ENCODE measurements at places on chromosomes 13 and 19.
A peak's percentile ranks its signal among the peaks of the same experiment; 100 is the strongest.

DNA sequence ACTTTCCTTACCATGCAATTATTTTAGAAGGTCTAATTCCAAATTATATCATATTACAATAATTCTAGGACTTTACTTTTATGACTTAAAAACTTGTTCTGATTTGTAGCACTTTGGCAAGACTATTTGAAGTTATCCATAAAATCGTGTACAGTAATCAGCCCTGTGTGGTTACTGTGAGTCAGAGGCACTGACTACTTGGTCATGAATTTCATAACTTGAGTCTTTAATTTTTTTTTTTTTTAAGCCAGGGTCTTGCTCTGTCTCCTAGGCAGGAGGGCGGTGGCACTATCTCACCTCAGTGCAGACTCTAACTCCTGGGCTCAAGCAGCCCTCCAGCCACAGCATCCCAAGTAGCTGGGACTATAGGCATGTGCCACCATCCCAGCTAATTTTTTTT, 1319.2 kb upstream of the SLC10A2 start:
- no peak for DNase-seq

- no peak for DNase-seq
These were observed 2345.2 kb downstream of the PCDH9 start for GRCh38 chr13:64884976-64885375.

DNA sequence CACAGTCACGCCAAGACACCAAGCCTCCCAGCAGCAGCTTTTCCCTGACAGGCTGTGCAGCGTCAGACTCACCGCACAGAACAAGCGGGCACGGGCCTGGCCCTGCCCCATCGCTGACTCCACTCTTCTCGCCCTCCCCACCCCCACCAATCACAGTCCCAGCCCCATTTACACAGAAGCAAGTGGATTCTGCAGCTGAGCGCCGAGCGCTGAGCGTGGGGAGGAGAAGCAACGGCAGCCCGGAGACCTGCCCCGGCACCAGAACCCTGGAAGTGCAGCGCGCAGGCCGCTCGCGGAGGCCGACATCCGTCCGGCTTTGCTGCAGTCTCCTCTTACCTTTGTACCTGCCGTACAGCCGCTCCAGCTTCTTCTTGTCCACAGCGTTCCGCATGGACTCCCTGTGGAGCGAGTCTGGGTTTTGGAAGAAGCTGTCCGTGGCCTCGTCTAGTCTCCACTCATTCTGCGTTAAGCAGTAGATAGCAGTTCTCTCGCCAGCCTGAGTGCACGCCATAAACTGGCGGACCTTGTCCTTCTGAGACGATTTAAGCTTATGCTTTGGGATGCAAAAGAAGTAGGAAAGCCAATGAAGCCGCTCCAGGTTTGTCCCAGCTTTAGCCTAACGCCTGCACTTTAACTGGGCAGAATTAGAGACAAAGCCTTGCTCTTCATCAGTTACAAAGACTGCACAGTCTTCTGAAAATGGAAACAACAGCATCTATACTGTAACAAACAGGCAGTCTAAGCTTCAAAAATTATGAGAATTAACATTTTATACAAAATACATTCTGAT, 6.8 kb downstream of the DCUN1D2 start:
- DNase-seq, result no peak

DNA sequence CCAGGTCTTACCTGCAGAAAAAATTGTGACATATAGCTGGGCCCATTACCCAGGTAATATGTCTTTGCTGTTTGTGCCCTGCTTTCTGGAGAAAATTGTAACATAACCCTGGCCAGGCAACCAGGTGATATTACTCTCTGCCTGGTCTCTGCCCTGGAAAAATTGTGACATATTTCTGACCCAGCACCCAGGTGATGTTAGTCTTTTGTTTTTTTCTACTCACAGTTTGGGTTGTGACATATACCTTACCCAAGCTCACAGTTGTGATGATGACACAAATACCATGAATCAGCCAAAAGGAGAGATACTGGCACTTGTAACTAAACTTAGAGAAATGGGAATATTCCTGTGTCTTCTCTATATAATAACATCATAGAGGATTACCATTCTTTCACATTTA, 6.5 kb upstream of the ZNF726 start:
- DNase-seq, result no peak

DNA sequence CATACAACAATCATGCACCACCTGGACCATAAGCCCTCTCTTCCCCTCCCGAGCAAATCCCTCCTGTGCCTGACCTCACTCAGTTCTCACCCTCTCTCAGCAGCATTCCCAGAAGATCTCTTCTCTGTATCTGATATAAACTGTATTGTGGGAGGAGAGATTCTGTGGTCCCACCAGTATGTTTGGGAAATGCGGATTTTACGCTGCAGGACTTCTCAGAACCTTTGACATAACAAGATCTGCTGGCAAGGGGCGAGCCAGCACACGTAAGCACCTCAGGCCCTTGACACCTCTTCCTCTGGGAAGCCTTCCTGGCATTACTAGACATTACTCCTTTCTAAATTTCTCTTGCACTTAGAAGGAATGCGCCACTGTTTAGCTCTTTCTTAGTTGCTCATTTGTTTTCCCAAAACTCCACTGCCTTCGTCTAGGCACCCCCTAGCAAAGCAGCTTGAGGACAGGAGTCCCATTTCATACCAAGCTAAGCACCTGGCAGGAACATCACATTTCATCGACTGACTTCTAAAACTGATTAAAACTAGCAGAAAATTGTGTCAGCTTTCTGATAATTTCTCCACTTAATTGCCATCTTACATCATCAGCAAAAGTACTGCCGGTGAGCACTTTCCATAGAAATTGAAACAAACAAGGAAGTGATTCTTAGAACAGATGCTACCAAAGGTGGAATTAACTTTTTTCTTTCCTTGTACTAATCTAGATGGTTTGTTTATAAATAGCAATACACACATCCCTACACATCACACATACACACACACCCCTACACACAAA, 63.2 kb downstream of the CCDC70 start:
- no peak for DNase-seq

DNA sequence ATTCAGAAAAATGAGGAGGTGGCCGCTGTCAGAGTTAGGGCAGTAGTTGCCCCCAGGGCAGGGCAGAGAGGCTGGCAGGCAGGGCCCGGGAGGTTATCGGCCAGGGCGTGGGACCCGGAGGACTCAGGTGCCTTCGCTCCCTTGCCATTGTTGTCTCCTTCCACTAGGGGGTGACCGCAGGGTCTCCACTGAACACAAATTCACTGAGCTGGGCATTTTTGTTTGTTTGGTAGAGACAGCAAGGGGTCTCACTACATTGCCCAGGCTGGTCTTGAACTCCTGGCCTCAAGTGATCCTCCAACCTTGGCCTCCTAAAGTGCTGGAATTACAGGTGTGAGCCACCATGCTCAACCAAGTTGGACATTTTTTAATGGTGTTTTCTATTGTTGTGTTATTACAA, 25.1 kb downstream of the CARS2 start:
- DNase-seq, result no peak

- DNase-seq, result no peak
These were observed 5.4 kb downstream of the NCLN start for GRCh38 chr19:3190921-3191805.

GRCh38 chr13:20125783-20126165, 35.1 kb downstream of the GJA3 start:
- peak; percentile 16 for DNase-seq

DNA sequence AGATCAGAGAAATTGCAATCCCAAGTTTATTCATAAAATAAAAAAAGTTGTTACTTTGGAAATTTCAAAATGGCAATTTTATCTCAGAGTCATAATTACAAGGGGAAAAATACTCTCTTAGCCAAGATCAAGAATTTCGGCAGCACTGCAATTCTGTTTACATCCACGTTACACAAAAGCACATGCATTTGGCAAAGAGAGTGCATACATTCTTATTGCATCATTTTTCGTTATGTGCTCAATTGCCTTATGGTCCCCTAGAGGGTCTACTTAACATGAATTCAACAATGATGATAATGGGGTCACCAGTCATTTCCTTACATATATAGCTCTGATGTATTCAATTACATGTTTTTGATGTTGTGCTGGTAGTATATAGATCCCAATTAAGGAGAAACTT, 498.0 kb downstream of the DIAPH3 start:
- no peak for DNase-seq

- no peak for DNase-seq
These were observed 12.3 kb downstream of the TPT1 start for GRCh38 chr13:45328661-45329111.

DNA sequence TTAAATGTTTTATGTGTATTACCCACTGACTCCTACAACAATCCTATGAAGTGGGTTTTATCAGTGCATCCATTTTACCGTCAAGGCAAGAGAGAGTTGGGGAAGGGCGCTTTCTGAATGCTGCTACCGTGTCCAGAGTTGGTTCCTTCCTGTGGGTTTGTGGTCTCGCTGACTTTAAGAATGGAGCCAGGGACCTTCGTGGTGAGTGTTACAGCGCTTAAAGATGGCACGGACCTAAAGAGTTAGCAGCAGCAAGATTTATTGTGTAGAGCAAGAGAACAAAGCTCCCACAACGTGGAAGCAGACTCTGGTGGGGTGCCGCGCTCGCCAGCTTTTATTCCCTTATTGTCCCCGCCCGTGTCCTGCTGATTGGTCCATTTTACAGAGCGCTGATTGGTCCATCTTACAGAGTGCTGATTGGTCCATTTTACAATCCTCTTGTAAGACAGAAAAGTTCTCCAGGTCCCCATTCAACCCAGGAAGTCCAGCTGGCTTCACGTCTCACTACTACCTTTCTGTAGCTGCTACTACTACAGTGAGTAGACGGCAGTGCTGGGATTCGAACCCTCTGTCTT, 6.1 kb downstream of the OSCAR start:
- DNase-seq, result no peak

DNA sequence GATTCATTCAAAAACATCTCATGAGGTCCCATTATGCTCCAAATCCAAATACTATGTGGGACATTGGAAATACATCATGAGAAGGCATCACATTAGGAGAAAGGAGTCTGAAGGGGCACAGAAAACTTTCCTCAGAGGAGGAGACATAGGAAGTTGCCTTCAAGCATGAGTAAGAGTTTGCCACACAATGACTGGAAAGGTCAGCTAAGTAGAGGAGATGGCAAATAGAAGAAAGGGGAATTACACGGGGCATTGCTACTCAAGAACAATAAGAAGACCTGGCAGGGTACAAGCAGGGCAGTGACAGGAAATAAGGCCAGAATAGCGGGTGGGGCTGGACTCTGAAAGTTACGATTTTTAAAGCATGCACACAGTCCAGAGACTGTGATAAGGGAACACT, 231.6 kb downstream of the SPRY2 start:
- no peak for DNase-seq

DNA sequence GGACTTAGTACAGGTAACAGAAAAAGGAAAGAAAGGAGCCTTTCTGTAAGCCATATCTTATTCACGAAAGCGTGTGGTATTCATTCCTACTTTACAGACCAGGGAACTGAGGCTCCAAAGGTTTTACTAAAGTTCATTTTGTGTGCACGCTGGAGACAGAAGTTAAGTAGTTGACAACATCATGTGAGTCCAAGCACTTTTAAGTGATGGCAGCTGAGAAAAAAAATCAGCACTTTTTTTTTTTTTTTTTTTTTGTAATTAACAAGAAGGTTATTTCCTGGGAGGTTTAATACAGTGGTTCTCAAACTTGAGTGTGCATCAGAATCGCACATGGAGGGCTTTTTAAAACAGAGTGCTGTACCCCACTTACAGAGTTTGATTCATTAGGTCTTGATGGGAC, 2.0 kb downstream of the DNAJC3 start:
- no peak for DNase-seq

- DNase-seq, result peak; percentile 46
These were observed 49.1 kb downstream of the LMO7 start for GRCh38 chr13:75685239-75685697.

DNA sequence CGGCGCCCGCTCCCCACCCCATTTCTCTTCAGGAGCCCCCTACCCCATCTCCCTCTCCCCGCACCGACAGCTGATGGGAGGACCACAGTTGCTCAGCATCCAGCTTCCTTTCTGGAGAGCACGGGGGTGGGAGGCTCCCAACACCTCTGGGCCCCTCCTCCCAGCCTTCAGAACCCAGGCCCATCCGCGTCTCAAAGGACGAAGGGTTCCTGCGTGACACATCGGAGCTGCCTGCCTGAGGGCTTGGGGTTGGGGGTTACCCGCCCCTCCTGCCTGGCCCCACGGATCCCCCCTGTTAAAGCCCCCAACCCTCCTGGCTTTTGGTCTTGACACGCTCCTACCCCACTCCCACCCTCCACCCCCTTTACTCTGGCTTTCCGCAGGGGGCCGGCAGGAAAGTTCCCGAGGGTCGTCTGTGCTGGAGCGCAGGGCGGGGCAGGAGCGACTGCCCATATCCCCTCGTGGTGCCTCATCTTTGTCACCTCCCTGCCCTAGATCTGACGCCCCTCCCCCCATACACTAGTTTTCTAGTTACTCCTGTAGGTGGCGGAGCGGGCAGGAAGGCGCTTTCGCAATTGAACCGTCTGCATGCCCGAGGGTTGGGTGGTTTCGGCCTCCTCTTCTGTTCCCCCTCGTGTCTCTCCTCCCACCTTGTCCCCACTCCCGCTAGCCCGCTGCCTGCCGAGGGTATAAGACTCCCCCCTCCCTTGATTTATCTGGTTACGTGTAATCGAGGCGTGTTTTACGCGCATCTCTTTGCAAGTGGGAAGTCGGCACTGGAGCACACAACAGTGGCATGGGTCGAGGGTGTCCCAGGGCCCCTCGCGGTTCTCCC, 924 bp downstream of the TRAPPC5 start:
- DNase-seq, result peak; percentile 84

- no peak for DNase-seq
These were observed 52.7 kb downstream of the TSC22D1 start for GRCh38 chr13:44523146-44524015.

- no peak for DNase-seq
These were observed 18.7 kb downstream of the MLLT1 start for GRCh38 chr19:6260912-6261650.

DNA sequence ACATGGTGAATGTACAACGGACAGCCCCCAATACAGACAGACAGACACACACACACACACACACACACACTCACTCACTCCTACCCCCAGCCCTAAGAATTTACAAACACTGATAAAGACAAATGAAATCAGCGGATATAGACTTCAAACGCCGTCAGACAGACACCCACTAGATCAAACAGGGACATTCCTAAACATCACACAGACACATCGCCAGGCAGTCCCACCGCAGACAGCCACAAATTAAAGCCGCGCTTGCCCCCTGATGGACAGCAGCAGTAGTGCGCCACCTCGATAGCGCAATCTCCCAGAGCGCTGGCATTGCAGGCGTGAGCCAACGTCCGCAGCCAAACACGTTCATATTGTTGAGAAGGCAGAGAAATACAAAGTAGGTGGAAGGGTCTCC, 24.7 kb upstream of the ADGRE1 start:
- DNase-seq, result peak; percentile 87

DNA sequence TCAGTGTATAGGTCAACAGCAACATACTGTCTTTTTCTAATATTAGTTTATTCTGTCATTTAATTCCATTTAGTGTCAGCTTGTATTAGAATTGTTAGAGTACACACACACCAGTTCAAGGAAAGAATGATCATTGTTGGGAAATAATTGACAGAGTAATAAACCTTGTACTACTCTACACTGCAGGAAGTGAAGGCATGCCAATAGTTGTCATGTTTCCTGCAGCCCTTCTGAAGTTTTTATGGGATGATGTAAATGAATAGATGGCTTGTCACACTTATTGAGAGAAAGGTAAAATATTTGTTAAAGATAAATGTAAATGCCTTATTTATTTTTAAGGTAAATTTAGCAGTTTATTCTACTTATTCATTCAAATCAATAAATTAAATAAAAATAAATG, 306.9 kb upstream of the KLHL1 start:
- DNase-seq, result no peak

GRCh38 chr13:110808138-110808537, 94.6 kb downstream of the ING1 start:
- peak; percentile 3 for DNase-seq
